ENCODE measurements at places on chromosomes 2 and 18.

GRCh38 chr18:36302676-36303075 lies 5.2 kb downstream of the FHOD3 start:
- DNase-seq = no peak

DNA sequence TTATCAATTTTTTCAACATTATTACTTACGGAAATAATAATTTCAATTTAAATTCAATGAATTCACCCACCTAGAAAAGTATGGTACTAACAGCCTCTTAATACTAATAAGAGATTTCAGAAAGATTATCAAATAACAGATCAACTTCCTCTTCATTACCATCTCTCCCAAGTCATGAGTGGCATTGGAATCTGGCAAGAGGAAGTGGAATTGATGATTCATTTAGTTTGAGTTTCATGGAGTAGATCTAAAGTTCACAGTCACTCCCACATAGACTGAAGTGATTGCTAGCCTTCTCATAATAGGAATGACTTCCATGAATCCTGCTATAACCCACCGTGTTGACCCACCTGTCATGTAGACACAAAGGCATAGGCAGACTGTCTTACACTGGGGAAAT lies 77.7 kb upstream of the WDR75 start:
- no peak for DNase-seq

- no peak for DNase-seq
Measured at GRCh38 chr2:208274748-208275147, 8.7 kb downstream of the PIKFYVE start.

DNA sequence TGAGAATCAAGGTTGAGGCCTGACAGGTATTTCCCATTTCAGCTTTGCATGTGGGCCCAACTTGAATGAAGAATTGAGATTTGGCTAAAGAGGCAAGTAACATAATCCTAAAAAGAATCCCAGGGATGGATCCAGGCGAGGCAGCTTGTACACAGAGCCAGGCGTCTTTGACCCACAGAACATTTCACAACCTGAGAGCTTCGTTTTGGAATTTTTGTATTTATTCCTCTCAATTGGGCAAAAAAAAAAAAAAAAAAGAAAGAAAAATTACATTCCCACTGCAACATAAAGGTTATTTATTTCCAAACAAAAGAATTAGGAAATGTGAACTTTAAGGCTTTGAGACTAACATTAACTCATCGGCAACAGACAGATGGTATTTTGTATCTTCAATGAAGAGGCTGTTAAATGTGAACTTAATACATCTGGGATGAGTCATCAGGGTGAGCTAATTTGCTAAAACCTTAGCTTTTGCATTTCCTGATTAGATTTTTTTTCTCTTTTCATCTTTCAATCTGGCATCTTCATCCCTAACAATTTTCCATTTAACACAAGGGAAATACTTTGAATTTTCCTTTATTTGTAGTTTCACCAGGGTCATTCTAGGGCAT lies 478.5 kb upstream of the TNP1 start:
- no peak for DNase-seq

- no peak for DNase-seq
Measured at GRCh38 chr2:121303531-121304263, 18.7 kb upstream of the TFCP2L1 start.

DNA sequence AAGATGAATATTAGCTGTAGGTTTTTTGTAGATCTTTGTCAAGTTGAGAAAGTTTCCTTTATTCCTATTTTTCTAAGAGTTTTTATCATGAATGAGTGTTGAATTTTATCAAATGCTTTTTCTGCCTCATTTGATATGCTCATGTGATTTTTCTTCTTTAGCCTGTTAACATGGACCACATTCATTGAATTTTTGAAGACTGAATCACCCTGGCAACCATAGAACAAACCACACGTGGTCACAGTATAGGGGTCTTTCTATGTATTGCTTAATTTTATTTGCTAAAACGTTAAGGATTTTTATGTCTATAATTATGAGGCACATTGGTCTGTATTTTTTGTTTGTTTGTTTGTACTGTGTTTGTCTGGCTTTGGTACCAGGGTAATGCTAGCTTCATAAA lies 201.7 kb upstream of the CWC22 start:
- no peak for DNase-seq

DNA sequence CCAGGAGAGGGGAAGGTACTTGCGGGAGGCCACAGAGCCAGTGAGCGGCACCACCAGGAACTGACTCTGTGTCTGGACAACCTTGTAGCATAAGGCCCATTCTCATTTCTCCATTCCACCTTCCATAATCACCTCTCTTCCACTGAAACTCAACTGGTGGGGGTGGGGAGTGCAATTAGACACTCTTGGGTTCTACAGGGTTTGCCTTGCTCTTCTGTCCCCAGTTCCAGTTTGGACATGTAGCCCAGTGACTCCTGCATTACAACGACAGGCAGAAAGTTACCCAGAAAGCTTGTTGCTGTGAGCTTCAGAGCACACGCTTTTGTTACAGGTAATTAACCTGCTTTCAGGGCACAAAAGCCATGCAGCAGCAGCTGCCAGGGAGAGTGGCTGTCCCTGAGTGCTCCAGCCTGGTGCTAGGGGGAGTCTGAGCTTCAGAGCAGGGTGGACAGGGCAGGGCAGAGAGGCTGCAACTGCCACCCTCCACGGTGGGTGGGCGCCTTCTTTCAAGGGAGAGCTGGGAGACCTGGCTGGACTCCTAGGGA lies 65.2 kb downstream of the COPS8 start:
- DNase-seq = no peak

- no peak for DNase-seq
Measured at GRCh38 chr18:79479116-79479760, 83.5 kb downstream of the NFATC1 start.

- no peak for DNase-seq
Measured at GRCh38 chr2:167191588-167191987, 303.3 kb downstream of the XIRP2 start.

DNA sequence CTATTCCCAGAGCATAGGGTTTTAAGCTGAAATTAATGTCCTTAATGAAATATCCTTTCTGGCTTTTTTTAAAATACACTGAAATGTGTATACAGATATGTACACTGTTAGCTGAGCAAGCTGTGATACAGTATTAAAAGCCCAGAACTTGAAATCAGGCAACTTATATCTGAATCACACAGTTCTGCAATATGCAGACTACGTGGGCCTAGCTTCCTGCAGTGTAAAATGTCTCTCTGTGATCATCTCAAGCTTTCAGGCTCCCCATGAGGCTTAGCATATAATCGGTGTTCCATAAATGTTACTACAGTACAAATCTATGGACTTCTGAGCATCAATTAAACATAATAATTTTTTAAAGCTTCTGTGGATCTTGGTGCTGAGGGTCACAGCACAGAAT lies 8.2 kb downstream of the FBXO15 start:
- no peak for DNase-seq

- no peak for DNase-seq
Measured at GRCh38 chr2:27296481-27296880, 11.8 kb downstream of the UCN start.

GRCh38 chr2:198045227-198045626 lies 240.8 kb downstream of the PLCL1 start:
- DNase-seq = no peak

- DNase-seq = no peak
Measured at GRCh38 chr2:88698027-88698413, 6.5 kb downstream of the RPIA start.

- no peak for DNase-seq
Measured at GRCh38 chr18:67376372-67376771, 140.1 kb downstream of the DSEL start.

DNA sequence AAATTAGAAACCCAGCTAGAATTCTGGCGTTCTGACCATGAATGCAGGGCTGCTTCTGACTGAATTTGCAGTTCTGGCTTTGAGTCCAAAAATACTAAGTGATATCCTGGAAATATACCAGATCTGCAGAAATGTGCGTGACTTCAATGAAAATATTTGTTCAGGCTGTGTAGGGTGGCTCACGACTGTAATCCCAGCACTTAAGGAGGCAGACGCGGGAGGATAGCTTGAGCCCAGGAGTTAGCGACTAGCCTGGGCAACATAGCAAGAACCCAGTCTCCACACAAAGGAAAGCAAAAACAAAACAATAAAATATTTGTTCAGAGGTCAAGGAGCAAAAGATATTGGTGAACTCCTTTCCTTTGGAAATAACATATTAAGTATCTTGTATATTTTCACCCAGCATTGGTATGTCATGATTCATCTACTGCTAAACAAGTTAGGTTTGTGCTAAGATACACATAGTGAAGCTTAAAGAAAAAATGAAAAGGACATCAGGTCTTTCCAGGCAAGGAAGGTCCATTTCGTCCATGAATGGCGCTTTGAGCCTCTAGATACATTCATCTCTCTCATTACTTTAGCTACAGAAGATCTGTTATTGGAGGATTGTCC lies 239.2 kb downstream of the CMPK2 start:
- DNase-seq = no peak

DNA sequence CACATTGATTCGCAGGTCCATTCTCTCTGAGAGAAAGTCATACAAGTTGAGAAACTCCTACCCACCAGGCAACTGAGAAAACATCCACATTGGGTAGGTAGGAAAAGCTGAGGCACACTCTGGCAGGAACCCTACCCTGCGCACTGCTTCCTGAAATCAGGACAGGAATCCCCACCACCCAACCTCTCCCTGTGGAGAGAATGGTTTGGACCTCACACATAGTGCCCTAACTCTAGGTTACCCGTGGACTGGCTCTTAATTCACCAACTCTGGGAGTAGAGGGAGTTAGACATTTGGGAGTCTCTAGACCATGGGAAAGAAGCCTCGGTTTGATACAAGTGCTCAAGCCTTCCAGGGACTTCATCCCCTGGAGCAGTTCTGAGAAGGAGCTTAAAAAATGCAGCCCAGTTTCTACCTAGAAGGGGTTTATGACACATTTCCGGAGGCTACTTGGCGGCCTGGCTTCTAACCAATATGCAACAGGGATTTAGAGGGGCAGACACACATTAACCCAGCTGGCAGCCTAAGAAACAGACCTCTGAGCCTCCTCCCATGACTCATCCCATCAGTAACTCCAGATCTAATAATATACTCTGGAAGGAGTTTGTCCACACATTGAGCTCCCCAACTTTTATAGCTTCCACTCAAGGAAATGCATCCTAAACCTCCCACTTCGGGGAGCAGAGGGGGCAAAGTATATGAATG lies 136.7 kb downstream of the EML6 start:
- no peak for DNase-seq

DNA sequence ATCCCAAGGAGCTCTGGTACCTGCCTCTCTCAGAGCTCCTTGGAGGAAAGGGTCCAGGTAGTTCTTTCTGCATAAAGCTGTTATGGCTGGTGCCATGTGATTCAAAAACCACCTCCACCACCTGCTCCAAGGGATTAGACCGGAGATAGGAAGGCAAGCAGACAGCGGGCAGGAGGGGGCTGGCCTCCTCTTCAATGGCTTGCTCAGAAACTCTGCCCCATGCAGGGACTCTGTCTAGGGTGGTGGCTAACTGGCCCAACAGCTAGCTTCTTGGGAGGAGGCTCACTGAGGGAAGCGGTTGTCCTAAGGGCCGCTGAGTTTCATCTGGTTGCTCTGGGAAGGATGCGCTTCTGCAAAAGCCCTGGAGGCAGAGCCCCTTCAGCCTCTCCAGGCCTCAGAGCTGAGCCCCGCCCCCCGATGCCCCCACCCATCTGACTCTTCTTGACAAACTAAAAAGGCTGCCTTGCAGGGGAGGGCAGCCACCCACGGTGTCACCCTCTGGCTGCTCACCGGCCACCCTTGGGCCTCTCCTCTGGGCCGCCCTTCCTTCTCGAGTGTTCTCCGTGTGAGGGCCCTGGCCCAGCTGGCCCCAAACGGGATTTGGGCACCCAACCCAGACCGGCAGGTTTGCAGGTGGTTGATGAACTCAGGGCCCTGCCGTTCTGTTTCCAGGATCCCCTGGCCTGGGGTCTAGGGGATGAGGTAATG lies 90.2 kb downstream of the MCFD2 start:
- no peak for DNase-seq

DNA sequence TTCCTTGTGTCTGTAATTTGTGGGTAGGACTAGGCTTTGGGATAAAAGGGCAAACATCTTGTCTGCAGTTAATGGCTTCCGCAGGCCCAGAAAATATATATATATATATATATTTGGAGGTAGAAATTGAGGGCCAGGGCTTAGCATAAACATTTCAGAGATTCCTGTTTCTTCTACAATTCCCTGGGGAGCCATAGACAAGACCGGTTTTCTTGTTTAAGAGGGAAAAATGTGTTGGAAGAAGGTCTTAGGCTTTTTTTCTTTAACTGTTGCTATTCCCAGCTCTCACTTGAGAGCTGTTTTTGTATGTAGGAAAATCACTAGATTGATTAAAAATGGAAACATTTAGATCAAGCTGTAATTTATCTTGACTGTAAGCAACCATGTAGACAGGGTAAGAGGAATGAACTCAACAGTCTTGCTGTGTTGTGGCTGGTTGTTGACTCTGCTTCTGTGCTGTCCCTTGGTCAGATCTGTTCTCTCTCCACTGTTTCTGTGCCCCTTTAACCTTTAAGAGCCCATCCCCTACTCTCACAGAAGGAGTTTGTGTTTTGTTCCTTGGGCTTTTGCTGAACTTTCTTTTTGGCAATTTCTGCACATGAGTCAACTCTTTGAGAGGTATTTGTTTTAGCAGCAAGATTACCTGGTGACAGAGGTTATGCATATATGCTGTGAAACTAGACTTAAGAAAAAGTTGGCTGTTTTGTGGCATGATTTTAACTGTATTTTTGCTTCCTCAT lies 58.3 kb downstream of the EFEMP1 start:
- DNase-seq = no peak

DNA sequence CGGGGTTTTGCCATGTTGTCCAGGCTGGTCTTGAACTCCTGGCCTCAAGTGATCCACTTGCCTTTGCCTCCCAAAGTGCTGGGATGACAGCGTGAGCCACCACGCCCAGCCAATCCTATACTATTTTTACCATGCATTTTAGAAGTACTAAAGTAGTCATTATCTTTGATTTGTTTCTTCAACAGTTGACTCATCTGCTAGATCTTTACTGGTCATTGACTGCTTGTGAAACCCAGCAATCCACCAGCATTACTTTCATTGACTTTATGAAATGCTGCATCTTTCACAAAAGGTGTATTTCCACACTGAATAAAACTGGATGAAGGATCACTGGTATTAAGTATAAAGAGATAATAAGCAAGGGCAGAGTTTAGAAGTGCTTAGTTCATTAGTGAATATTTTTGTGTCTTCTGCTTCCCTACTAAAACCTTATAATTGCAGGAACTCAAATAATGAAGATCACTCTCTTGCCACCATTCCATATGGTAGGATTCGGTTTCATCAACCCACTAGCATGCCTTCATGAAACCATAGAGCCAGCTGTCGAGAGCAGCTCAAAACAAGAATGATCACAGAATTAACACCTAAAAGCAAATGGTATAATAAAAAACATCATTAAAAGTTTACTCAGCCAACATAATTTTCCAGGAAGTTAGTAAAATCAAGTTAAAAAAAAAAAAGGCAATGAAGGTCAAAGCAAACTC lies 33.1 kb downstream of the IRS1 start:
- DNase-seq = no peak
